ENCODE measurements at places on chromosomes 7 and 10.

DNA sequence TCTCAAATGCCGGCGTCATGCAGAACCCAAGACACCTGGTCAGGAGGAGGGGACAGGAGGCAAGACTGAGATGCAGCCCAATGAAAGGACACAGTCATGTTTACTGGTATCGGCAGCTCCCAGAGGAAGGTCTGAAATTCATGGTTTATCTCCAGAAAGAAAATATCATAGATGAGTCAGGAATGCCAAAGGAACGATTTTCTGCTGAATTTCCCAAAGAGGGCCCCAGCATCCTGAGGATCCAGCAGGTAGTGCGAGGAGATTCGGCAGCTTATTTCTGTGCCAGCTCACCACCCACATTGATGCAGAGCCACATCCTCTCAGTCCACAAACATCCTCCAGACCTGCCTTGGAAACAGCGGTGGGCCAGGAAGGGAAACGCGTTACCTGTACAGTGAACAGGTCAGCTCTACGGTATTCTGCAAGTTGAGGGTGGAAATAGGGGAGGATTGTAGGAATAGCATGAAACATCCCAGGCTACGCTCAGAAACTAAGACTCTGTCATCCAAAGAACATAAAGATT lies 133.1 kb upstream of the PRSS1 start:
- DNase-seq = no peak

DNA sequence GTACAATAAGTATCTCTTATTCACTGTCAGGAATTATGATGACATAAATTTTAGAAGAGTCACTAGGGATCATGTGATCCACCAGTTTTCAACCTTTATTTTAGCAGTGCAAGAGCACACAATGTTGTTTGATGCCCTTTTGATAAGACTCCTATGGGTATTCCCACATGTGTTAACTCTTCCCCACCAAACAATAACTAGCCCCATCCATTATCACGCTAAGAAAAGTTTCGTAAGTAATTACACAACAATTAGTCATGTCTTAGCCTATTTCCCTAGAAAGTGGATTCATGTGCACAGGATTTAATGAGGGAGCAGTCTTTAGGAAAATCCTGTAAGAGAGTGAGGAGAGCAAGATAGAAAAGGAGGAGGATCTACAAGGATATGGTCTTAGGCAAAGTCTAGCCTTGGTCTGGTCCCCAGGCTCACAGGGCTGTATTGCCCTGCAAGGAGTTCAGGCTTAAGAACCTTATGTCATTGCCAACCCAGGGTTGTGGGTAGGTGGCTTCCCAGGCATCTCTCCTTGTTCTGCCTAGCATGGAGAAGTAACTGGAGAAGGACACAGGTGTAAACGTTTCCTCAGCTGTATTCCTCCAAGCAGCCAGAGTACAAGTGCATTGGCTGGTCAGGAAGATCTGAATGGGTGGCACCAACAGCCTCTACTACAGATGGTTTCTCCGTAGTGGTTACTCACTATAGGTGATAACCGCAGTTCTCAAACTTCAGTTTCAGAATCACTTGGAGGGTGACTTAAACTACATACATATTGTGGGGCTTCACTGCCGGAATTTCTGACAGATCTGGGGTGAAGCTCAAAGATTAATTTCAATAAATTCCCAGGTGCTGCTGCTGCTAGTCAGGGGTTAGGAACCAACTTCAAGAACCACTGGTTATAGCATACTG lies 574.5 kb downstream of the SUGCT start:
- no peak for DNase-seq

GRCh38 chr7:32592701-32593100 lies 97.4 kb downstream of the AVL9 start:
- DNase-seq = no peak

- no peak for DNase-seq
These were observed 15.1 kb upstream of the ZNF212 start for GRCh38 chr7:149224352-149224751.

- no peak for DNase-seq
These were observed 72.6 kb downstream of the VWA2 start for GRCh38 chr10:114311496-114312209.

DNA sequence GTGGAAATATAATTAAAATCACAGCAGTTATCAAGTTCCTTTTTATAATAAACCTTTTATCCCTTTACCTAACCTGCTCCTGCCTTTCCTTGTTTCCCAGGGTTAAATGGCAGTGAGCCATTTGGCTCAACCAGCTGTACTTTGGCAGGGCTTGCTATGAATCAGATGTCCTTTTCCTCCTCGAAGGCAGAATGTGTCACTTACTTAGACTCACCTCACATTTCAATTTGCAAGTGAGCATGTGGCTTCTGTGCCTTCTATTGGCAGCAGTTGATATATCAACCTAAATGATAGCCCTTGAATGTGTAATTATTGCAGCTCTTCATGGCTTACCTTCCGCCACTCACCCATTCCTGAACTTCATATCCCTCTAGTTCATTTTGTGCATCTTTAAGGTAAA lies 301.7 kb downstream of the CSTF2T start:
- DNase-seq = no peak

DNA sequence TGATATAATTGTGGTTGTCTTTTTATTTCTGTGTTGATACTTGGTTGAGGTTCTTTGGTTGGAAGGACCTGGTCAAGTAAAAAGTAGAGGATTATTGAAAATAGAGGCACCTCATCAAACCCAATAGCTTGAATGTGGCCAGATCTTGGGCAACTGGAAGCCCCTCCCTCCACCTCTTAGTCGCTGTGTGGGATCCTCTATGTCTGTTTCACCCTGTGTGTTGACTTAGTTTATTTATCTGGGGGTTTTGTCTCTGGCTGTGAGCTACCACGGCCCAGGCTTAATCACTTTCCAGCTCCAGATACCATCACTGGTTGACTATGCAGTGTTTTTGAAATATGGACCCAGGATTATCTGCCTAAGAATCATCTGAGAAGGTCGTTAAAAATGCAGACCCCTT lies 58.3 kb downstream of the AP3M1 start:
- DNase-seq = no peak

- no peak for DNase-seq
These were observed 123.9 kb downstream of the TNS3 start for GRCh38 chr7:47458057-47458456.

DNA sequence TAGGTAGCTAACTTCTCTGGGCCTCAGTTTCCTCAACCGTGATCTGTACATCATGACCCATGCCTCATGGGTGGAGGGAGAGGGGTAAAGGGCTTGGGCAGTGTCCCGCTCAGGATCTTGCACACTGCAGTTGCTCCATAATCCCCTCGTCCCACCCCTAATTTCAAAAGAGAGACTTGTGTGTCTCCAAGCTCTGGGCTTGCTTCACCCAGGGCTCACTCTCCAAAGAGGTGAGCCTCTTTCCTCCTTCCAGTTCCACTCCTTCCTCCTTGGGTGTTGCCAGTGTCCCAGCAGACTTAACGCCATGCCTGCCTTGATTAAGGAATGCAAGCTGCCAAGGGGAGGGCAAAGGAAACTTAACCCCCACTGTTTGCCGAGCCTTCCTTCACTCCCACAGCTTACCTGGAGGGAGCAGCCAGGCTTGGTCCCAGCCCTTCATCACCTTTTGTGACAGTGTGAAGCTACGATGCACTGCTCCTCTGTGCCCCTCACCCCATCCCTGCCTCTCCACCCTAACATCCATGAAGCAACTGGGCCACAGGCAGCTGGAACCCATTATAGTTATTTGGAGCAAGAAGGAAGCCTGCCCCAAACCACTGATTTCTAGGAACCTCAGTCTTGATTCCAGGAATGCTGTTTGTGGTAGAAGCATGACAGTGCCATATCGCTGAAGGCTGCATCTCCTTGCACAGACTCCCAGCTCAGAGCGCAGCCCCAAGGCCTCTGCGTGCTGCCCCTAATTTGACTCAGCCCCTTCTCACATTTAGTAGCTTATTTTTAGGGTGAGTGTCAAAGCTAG lies 363.3 kb downstream of the TNS3 start:
- DNase-seq = no peak

DNA sequence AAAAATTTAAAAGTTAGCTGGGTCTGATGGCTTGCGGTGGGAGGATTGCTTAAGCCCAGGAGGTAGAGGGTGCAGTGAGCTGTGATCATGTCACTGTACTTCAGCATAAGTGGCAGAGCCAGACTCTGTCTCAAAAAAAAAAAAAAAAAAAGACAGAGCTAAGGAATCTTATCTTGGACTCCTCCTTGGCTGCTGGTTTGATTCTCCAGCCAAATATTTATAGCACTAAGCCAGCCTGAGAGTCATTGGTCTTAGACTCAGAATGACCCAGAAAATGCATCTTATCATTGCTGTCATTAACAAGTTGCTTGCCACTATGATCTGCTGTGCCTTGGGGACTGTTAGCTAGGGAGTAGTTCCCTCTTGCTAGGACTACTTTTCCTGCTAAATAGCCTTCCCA lies 164.7 kb downstream of the GNAT3 start:
- DNase-seq = no peak

GRCh38 chr7:116434820-116435341 lies 64.7 kb upstream of the CAV2 start:
- DNase-seq = no peak

- DNase-seq = no peak
These were observed 11.8 kb downstream of the INSYN2A start for GRCh38 chr10:127184582-127184981.

DNA sequence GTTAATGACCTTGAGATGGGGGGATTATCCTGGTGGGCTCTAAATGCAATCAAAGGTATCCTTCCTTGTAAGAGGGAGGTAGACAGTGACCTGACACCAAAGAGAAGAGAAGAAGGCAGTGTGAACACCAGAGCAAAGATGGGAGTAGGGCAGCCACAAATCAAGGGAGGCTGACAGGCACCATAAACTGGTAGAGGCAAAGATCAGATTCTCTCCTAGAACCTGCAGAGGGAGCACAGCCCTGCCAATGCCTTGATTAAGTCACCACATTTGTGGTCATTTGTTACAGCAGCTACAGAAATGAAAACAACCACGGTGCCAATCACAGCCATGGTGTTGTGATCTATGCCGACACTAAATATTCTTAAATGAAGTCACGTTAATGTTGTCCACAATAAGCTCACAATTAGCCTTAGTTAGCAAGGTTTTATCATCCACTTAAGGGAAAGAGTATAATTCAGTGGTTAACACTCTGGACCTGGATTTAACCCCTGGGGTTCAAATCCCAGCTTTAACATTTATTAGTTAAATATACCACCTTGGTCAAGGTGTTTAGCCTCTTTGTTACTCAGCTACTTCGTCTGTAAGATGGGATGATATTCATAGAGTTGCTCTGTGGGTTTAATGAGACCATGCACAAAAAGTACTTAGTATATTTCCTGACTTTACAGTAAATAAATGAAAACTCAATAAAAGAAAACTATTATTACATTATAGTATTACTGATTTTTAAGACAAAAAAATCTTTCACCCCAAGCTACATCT lies 70.8 kb downstream of the SGMS1 start:
- DNase-seq = no peak

All from stimulated activated CD8-positive, alpha-beta memory T cell treated with anti-CD3 and anti-CD28 coated beads, Interleukin-4, amount 100 ng/mL, for 4 hours (primary cell).